ENCODE measurements at places on chromosomes 2 and 18.

DNA sequence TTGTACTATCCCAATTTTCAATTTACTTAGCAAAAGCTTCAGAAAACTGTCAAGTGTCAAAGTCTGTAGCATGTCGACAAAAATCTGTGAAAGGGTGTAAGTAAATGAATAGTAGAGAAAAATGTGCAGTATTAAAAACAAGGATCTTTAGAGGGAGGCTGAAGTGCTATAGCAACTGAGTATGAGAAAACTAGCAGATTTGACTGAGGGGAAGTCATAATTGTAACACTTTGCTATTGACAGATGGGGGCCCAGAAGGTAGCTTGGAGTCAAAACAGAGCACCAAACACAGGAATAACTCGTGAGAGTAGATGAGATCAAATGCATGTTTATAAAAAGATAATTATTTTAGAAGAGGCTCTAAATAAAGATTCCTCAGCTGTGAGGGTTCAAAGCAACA is 657.7 kb downstream of the TMEM182 start:
- no peak for DNase-seq

DNA sequence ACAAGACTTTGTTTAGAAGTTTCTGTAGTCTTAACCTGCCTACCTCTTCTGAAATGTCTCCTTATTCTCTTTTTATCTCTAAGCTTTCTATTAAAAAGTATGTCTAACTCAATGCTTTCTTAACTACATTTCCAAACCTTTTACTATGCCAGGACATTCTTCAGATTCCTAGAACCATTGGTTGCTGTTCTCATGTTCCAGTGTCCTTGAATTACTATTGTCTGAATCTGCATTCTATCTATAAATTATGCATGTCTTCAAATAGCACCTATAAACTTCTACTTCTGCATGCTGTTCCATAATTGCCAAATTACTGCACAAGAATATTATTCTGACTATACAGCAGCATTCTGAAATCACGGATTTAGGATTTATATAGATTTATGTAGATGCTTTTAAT is 166.0 kb upstream of the VWC2L start:
- no peak for DNase-seq

DNA sequence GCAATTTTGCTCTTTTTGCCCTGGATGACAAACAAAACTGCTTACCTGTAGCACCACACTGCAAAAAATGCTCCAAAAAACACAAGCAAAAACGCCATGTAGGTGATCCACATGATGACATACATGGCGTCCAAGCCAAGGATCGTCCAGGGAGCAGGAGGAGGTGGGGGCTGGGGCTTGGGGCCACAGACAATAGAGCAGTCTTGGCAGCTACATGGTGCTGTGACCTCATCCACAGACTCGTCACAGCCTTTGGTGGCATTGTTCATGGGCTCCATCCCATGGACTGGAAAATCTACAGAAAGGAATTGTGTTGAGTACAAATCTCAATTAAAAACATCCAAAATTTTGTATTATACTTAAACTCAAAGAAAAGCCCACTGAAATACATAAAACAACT is 26.1 kb downstream of the NPC1 start:
- no peak for DNase-seq

GRCh38 chr18:6412933-6413472 is 1.7 kb downstream of the L3MBTL4 start:
- no peak for DNase-seq

- DNase-seq, result no peak
These were observed 468.9 kb downstream of the PARD3B start for GRCh38 chr2:205014201-205014600.

DNA sequence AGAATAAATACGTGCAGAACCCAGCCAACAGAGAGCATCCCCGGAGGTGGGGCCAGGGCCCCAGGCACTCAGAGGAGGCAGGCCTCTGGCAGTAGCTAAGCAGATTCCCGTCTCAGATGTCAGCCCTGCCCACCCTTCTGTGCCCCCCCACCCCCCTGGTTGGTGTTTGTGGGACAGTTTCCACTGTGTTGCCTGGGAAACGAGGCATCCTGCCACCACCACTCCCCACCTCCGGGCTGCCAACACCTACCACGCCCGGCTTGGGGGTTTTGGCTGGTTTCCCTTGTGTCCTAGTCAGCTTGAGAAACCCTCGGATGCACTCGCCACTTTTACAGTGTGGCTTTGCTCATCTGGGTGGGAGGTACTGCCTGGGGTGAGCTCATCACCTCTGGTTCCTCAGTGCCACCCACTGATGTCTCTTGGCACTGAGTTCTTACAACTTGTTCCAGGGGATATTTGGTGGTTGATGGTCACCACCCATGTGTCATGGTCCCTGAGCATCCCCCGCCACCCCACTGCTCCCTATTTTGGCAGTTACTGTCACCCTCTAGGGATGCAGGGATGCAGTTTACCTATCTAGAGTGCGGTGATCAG is 72.4 kb upstream of the YWHAQ start:
- peak; percentile 86 for DNase-seq

DNA sequence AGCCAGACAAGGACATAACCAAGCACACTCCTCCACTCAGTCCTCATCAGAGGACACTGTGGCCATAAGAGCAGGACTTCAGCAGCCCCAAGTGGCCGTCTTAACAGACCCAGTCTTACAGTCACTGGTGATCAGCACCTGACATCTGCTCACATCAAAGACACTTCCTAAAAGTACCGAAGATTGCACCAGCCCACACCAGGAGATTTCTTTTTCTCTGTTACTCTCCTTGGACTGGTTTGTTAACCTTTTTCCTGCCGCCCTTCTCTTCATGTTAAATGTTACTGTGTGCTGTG is 44.1 kb downstream of the MRPS5 start:
- no peak for DNase-seq

DNA sequence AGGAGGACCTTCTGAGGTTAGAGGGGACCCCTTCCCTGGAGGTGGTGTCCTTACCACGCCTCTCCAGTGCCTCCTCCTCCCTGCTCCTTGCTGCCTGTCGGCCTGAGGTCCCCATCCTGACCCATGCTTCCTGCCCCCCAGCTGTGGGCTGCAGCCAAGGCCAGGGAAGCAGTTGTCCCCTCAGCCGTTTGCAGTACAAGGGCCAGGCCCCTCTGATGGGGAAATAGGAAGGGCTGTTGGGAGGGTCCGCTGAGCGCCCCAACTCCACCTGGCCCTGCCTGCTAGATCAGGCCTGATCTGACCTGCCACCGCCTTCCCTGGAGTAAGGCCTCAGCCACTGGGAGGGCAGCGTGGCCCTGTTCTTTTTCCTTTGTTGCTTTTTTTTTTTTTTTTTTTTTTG is 219.8 kb downstream of the KLHL29 start:
- no peak for DNase-seq

DNA sequence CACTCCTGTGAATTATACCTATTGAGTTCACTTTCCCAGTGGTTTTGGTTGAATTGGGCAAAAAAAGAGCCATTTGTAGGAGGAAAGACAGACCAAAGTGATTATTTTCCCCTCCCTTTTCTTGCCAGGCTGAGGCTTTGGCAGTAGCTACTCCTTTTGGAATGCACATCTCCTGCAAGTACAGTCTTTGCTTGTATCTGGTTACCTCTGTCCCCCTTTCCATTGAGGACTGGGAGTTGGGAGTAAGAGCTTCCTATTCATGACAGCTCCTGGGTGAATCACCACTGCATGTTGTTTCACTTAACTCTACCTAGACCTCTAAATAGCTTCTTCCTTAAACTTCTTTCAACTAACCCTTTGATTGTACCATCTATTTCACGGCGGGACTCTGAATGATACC is 695.3 kb upstream of the ZNF804A start:
- no peak for DNase-seq

- no peak for DNase-seq
These were observed 64.7 kb downstream of the GYPC start for GRCh38 chr2:126720638-126721037.

DNA sequence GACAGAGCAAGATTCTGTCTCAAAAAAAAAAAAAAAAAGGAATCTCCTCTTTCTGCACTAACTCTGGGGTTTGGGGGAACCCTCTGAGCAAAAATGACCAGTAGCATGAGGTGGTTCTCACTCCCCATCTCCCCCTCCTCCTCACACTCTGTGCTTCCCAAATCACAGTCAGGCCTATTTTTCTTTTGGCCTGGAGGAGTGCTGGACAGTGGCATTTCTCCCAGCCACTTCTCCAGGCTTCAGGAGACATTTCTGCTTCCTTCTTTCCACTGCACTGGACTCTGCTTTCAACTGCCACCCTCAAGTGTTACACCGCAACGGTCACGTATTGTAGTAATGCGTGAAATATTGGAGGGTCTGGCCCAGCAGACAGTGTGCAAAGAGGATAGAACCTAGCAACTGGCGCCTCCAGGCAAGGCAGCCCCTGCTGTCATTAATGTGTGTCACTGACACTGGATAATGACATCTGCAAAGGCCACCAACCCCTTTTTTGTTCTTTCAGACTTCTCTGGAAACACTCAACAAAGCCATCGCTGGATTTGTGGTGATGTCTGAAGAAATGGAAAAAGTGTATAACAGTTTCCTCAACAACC is 68.9 kb downstream of the TRABD2A start:
- no peak for DNase-seq

DNA sequence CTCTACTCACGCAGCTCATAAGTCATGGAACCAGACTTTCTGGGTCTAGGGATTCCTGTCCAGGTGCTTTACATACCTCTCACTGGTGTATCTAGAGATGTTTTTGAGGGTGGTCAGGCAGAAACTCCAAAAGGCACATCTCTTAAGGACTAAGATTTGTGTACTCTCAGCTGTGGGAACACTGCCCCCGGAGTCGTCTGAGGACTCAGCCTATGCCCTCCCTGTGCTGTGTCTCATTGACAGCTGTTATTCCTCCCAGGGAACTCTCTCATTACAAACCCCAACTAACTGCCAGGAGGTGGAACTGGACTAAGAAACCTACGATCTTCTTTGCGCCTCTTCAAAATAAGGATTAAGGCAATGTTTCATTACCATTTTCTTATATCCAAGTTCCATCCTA is 293.9 kb upstream of the DLGAP1 start:
- no peak for DNase-seq

DNA sequence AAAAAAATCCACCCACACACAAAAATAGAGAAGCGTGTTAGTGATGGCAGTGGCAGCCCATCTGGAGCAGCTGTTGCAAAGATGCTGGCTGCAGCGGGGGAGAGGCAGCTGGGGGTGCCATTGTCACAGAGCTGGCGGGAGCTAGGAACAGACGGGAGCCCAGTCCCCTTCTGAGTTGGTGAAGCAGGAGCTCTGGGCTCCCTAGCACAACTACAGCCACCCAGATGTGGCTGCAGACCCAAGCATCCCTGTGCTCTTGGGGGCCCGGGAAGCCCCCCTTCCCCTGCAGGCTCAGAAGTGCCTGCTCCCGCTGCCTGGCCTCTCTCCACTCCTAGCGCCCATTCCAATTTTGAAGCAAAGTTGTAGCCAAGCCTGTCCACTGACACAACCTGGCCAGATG is 366.6 kb upstream of the MC4R start:
- no peak for DNase-seq

DNA sequence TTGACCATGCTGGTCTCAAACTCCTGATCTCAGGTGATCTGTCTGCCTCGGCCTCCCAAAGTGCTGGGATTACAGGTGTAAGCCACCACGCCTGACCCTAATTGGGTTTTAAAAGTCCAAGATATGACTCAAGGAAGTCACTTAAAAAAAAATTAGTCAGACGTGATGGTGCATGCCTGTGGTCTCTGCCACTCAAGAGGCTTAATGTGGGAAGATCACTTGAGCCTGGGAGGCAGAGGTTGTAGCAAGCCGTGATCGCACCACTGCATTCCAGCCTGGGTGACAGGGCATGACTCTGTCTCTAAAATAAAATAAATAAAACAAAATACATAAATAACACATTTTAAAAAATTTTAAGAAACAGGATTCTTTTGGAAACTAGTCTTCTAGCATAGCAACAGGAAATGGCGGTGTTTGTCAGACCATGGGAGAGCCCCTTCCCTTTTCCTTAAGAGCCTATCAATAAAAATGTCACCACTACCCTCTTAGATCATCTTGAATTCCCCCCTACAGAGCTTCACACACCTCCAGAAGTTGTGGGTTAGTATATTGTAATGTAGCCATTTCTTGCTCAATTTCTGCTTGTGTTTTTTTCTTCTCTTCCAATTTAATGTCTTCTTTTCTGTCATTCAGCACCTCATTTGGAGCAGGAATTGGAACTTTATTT is 20.1 kb downstream of the SFT2D3 start:
- peak; percentile 69 for DNase-seq

GRCh38 chr18:9343577-9343976 is 9.0 kb downstream of the TWSG1 start:
- no peak for DNase-seq

DNA sequence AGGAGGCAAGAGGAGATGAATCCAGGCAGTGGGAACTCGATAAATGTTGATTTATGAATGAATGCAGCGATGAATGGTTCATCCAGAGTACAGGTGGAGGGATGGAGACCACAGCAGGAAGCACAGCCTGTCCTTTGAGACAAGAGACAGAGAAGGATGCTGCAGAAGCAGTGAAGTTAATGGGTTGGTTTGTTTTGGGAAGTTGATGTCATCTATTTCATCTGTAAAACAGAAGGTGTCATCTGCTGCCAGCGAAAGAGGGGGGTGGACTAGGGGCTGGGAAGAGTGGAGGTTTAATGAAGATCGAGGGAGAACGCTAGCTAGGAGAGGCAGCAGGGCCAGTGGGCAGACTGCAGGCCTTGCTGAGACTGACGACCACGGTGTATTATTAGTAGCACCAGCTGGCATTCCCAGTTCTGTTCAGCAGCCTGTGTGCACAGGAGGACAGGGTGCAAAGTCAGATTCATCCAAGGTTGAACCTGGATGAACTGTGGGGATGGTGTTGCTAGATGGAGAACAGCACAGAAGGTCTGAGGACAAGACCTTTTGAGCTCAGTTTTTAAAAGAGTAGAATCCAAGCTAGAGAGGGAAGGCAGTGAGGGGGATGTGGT is 120.3 kb upstream of the CAPN13 start:
- DNase-seq, result no peak

DNA sequence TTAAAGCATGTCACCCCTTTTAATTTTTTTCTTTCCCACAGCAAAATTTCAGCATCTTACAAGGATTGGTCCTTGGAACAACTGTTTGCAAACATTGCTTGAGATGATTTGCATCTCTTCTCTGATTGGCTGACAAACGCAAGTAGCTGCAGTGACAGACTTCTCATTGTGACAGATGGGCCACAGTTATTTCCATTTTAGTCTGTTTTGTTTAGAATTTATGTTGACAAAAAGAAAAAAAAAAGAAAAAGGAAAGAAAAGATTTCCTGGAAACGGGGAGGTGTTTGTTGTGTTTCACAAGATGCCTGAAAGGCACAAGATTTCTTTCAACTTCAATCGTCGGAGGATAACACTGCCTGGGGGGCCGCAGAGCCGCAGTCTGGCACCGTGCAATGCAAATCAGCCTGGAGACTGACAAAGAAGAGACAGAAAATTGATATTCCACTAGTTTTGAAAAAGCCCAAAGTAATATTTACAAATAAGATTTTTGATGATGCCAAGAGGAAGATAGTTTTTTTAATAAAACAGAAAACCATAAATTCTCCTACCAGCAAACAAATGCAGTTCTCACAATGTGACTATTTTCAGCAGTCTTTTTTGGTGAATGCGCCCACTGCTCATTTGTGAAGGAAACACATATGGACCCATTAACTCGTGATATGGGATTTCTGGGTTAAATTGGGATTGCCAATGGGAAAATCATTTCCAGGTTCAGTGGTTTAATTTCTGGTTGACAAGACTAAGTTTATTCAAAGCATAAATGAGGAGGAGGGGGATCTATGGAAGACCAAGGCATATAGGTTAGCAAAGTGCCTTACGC is 296.2 kb upstream of the SMIM21 start:
- DNase-seq, result no peak

Measured in kidney epithelial cell (primary cell).